Liver (tissue), 10 donors: ENCODE measurements at places on chromosomes 4 and X. TPM values are rescaled to one million over a fixed set of nuclear protein-coding genes. Genes with fewer than 3 reads are reported as not detected.

Gene BEX5
- 0.50 TPM for total RNA-seq

- DNase-seq, result no peak
Observed at GRCh38 chr4:117420948-117421347, 335.6 kb upstream of the TRAM1L1 start.

DNA sequence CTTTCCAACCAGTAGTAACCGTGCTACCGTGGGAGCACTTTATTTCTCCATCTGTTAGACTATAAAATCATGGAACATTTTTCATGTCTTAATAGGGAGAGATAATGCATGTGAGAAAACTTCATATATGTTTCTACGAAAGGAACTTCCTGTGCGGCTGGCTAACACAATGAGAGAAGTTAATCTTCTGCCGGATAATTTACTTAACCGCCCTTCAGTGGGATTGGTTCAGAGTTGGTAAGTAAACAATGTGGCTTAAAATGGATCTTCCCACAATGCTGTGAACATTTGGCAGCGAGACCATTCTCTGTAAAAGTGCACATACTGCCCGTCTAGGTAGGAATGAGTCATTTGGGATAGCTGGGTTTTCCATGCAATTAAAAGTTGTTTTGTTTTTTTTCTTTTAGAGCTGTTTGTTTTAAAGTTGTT, 29.6 kb downstream of the PDK3 start:
- no peak for DNase-seq

- no peak for DNase-seq
Observed at GRCh38 chr4:6887591-6888371, 21.8 kb upstream of the TBC1D14 start.

DNA sequence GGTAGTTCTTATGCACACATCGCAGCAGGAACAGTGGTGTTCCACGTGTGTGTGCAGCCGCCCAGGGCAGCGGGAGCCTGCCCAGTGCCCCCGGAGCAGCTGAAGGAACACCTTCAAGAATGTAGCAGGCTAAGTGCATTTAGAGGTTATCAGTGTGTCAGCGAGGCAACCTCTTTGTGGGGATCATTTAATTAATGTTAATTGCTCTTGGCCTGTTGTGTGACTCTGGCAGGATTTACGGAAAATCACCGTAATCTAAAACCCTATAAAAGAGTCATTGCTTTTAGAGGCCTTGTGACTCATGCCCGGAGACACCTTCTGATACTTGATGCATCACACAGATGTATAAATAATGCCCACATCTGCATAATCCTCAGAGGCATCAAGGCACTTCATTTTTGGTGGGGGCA, 47.3 kb upstream of the GATB start:
- DNase-seq, result no peak

- DNase-seq, result no peak
Observed at GRCh38 chr4:46656071-46656470, 253.0 kb downstream of the COX7B2 start.

GRCh38 chr4:153619811-153620210, 64.3 kb upstream of the TLR2 start:
- DNase-seq, result no peak

- no peak for DNase-seq
Observed at GRCh38 chr4:130143656-130144055, 1047.7 kb downstream of the C4orf33 start.

GRCh38 chr4:67558493-67558892, at the start of gene STAP1:
TSS of gene STAP1 (plus strand) at chr4:67558727. CDS start at chr4:67558810, 83 bp downstream.
- no peak for DNase-seq

GRCh38 chrX:147405764-147406163, 506.0 kb upstream of the FMR1 start:
- no peak for DNase-seq

GRCh38 chr4:2811830-2812611, 19.1 kb downstream of the SH3BP2 start:
- no peak for DNase-seq

Gene STATH
- total RNA-seq, result not detected

DNA sequence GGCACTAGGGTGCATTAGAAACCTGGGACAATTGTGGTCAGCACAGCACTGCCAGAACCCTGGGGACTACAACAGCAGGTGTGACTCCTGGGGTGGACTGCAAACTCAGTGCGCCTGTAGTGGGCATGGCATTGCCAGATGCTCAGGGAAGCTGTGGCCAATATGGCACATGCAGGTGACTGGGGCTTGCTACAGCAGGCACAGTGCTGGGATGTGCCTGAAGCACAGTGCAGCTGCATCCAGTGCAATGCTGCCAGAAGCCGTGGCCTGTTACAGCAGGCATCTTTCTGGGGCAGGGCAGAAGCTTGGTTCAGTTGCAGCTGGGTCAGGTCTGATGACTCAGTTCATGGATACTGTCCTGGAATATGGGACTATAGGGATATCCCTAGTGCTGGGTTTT, 445.8 kb downstream of the CCSER1 start:
- DNase-seq, result no peak

DNA sequence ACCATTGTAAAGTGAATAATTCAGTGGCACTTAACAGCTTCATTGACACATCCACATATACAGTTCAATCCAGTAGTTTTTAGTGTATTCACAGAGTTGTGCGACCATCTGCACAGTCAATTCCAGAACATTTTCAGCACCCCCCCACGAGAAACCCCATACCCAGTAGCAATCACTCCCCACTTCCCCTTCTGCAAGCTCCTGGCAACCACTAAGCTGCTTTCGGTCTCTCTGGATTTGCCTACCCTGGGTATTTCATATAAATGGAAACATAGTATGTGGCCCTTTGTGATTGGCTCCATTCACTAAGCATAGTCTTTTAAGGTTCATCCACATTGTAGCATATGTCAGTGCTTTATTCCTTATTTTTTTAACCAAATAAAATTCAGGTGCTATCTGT, 10.0 kb downstream of the MSL3 start:
- DNase-seq, result no peak

Gene ZNF280C
- total RNA-seq, result 1.3 TPM

Gene BRS3
- total RNA-seq, result not detected

- DNase-seq, result no peak
Observed at GRCh38 chr4:27717431-27717755, 856.8 kb downstream of the STIM2 start.

GRCh38 chr4:119731146-119731742, 102.6 kb upstream of the PDE5A start:
- no peak for DNase-seq

GRCh38 chr4:3210467-3210866, 38.5 kb upstream of the MSANTD1 start:
- no peak for DNase-seq

DNA sequence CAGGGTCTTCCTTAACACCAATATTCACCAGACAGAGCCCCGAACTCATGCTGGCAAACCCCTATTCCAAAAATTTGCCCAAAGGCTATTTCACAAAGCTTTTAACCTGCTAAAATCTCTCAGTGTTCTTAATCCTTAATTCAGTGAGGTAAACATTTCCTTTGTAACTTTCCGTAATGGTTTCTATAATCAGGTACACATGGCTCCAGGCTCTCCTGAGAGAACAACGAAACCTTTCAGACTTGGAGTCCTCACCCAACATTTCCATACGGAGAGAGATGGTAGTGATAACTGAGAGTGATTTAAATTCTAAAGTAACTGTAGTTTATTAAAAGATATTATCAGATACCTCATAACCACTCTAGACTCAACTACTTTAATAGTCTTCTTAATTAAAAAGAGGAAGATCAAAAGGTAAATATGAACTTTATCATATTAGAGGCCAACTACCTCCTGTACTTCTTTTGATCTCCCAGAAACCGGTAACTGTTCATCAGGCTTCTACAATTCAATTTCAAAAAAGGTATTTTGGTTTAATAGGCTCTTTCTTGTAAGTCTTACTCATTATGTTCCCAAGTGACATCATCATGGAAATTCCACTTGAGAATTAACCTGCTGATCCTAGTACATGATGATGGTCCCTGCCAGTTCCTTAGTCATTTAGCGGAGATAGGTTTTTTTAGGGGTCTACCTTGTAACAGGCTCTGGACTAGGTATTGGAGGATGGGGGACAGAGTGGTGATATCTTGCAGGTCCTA, 91.4 kb upstream of the UCP1 start:
- DNase-seq, result no peak

DNA sequence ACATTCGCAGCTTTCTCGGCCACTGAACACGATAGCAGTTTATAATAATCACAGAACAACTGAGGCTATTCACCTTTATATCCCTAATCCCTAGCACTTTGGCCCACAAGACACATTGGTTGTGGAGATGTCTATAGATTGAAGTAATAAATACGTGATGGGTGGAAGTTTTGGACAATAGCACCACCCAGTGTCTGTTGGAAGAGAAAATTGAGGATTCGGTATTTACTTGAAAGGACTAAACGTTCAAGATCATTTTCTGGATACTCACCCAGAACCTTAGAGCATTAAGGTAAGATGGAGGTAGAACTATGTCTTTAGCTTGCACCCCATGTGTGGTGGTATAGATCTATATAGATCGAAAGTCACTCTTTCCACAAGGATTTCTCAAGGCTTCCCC, 787 bp upstream of the TMSB15A start:
- no peak for DNase-seq

DNA sequence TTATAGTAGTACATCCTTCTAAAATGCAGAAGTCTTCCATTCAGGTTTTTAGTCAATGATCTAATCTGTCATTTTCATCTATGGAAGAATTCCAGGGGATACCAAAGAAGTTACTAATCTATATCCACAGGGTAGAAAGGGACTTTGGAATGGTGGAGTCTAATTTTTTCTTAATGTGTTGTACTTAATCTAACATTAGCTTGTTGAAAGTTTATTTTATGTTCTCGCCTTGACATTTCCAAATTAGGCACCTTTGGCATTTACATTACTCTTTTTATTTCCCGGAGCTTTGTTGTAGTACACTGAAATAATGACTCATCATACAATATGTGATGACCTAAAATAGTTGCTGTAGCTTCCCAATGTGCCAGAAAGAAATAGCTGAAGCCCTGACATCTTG, 91.5 kb downstream of the HTR2C start:
- no peak for DNase-seq

DNA sequence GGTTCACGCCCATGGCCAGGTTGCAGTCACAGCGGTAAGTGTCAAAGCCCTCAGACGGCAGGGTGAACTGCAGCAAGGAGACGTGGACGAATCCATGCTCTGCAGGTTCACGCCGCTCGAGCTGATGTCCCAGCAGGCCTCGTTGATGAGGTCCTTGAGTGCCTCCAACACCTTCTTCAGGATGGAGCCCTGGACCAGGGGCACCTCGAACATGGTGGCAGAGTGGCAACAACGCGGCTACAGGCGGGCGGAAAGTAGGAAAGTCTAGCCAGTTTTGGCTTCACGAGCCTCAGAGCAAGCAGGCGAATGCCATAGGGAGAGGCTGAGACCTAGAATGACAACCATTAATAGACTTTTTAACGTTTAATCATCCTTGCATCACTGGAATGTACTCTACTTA, 485.9 kb downstream of the ZNF674 start:
- DNase-seq, result no peak

GRCh38 chr4:110550260-110550659, 72.6 kb downstream of the PITX2 start:
- no peak for DNase-seq
